ENCODE measurements at places on chromosomes 7 and 10.

GRCh38 chr7:130878785-130879184 is 144.8 kb upstream of the KLF14 start:
- DNase-seq = no peak

DNA sequence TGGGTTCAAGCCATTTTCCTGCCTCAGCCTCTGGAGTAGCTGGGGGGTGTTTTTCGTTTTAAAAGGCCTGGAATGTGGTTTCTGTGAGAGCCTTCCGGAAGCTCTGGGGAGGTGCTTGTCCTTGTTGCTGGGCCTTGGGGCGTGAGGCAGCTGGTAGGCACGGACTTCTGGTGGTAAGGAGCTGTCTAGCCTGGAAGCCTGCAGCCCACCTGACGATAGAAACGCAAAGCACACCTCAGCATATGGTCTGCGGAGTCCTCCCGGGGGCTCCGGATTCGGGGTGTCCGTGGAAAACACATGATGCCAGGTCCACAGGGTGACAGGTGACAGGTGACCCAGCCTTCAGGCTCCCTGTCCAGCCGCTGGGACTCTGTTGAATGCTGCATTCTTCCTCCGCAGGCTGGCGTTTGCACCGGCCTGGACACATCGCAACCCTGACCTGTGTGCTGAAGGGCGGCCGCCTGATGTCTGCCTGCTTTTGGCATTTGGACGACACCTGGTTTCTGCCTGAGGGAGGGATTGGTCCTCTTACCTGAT is 37.3 kb downstream of the INPP5A start:
- DNase-seq = no peak

GRCh38 chr7:24572393-24572996 is 757 bp upstream of the PALS2 start:
- peak; percentile 25 for DNase-seq

DNA sequence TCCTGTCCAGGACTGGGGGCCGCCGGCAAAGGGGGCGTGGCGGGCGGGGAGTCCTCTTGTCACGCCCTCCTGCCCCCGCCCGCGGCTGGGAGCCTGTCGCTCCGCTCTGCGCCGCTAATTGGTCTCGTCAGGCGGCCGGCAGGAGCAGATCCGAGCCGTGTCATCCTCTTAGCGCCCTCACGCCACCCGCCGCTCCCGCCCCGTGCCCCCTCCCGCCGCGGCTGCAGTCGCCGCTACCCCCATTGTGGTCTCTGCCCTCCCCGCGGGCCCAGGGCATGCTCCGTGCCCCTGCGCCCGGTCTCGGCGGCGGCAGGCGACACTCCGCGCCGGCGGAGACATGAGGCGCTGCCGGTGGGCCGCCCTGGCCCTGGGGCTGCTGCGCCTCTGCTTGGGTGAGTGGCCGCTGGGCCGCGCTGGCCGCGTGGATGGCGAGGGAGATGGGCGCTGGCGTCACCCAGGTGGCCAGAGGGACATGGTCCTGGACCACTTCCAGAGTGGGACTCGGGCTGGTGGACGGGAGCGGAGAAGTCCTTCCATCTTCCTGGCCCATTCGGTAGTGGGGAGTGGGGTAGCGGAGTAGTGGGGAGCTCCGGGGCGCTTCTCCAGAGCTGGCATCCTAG is at the start of gene CDHR1:
Gene CDHR1 (plus strand): TSS at position 114 of the 620 bp plus-strand sequence. CDS start 224 bp downstream, at position 338.
- DNase-seq = peak; percentile 64

- no peak for DNase-seq
Observed at GRCh38 chr10:110947061-110947595, 27.7 kb downstream of the SHOC2 start.

GRCh38 chr7:94676431-94676830 is 20.5 kb upstream of the SGCE start:
- no peak for DNase-seq

DNA sequence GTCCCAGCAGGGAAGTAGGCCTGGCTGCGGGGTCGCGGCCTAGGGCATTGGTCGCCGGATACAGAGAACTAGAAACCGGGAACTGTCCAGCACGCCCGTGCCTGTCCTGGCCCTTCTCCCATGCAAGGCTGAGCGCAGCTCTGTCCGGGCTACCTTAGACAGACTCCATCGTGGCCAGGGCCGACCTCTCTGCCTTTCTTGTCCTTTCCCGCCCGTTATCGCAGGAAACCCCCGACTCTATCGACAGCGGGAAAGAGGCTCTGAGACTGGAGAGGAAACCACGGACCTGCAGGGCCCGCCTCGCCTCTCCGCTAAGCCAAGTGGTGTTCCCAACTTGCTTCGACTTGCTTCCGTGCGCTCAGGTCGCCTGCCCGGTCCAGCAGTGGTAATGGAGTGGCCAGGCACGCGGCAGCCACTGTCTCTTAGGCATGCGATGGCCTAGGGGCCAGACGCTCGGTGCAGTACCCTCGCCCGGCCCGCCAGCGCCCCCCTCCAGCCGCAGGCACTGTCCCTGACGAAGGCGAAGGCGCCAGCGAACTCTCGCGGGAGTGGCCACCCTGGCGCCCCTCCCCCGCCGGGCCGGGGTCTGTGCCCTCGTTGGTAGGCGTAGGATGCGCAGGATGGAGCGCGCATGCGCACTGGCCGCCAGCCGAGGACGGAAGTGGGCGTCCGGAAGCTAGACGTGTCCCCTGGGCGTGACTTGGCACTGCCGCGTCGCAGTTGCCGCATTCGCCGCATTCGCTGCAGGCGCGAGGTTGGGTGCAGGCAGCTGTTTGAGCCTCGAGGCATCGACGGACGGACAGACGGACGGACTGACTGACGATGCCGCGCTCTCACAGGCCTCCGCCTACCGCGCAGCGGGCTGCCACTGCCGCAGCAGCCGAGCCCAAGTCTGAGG is 54.4 kb downstream of the MCMBP start:
- DNase-seq = peak; percentile 39

DNA sequence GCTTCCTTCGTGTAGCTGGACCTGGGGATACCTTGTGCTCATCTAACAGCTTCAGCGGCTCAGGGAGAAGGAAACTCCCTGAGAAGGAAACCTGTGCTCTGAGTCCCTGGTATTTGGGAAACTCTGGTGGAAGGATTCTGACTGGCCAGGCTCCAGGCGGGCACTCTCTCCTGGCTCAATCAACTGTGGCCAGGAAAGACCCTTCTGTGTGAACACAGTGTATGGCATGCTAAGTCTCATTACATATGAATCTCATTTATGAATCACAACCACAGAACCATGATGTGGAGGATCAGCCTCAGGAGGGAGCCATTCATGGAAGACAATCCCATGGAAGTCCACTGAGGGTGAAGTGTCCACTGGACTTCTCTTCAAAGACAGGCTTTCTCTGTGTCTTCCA is 20.9 kb downstream of the NPS start:
- no peak for DNase-seq

- no peak for DNase-seq
Observed at GRCh38 chr10:75919913-75920312, 488.5 kb downstream of the LRMDA start.

- DNase-seq = peak; percentile 77
Observed at GRCh38 chr10:122342293-122343134, 32.0 kb upstream of the PLEKHA1 start.

- DNase-seq = no peak
Observed at GRCh38 chr10:20962165-20962564, 65.1 kb upstream of the NEBL start.

- no peak for DNase-seq
Observed at GRCh38 chr10:17668435-17669184, 24.7 kb downstream of the STAM start.

DNA sequence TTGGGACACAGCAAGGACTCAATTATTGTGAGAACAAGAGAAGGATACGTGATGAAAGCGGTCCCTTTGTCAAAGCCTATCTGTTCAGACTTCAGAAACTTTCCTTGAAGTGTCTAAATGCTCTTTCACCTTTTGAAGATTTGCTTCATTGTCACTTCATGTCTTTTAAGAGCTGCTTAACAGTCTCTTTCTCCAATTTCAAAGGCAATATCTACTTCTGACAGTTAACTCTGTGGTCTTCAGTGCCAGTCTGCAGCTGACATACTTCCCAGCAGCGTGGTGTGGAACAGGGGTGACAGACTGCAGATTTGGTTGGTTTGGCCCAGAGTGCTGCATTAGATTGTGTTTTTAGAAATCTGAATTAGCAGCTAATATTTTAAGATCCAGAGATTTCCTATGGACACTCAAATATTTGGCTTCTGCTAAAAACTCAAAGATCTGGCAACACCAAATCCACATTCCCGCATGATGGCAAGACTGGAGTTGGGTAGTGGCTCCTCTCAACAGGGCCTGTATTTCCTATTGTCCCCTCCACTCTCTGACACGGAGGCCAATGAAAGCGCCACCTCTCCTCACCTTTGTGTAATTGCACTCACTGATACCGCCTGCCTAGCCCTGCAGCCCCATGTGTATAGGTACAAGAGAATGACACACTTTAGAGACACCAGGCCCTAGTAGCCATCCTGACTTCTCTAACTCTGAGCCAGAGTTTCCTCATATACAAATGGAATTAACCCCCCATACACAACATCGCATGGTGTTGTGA is 11.5 kb downstream of the SCRN1 start:
- no peak for DNase-seq

DNA sequence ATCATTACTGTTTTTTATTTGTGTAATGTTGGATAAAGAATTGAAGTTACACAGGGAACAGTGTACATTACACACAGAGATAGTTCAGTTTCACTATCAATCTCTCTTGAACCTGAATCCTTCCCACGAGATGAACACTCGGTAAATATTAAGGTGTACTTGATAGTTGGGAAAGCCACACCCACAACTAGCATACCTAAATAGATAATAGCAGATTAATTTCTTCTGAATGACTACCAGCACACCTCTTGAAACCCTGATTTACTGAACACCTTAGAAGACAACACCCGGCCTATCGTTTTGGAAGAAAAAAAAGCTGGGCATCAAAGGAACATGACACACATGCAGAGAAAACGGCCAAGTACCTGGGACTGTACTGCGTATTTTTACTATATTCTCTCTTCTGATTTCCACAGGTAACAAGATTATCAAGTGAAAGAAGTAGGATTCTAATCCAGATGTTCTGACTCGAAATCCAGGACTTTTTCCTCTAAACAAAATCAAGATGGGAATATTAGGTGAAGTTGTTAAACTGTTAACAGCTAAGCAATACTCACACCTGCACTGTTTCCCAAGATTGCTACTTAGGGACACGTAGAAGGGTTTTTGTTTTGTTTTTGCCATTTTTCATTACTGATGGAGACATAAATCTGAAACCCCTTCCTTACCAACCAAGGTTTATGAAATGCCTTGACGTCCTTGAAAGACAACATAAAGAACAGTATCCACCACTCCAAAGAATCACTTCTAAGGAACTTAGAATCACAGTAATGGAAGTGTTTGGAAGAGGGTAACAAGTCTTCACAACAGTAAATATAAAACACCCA is 1.0 kb downstream of the CCDC186 start:
- peak; percentile 16 for DNase-seq

DNA sequence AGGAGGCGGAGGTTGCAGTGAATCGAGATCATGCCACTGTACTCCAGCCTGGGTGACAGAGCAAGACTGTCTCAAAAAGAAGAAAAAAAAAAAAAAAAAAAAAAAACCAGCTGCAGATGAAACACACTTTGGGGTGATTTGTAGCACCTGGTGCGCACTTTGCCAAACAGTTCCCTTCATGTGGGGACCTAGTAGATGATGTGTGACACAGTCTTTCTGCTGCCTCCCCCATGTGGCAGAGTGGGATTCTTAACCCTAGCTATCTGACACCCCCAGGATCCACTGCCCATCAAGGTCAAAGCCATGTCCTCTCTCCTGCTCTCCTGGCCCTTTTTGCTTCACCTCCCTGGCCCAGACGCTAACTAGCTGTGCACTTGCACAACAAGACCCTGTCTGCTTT is 52.1 kb upstream of the PDZD8 start:
- DNase-seq = no peak

GRCh38 chr7:71135663-71136062 is 3.7 kb downstream of the GALNT17 start:
- DNase-seq = no peak

DNA sequence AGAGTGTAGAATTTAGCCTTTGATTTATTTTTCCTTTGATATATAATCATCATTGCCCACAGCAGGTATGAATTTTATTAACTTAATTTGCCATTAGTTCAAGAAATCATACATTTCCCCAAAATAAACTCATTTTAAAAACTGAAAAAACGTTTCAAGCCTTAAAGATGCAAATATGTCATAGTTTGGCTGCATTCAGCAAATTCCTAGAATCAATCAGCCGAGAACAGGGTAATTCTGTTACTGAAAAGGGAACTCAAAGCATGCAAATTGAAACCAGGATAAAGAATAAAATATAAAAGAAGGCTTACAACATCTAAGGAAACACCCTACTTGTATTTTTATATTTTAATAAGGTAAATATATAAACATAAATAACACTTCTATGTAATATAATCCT is 233.8 kb upstream of the PRKCQ start:
- DNase-seq = no peak

- no peak for DNase-seq
Observed at GRCh38 chr7:14902589-14903067, at the start of gene DGKB. TSS of gene DGKB (minus strand) at chr7:14902751.

DNA sequence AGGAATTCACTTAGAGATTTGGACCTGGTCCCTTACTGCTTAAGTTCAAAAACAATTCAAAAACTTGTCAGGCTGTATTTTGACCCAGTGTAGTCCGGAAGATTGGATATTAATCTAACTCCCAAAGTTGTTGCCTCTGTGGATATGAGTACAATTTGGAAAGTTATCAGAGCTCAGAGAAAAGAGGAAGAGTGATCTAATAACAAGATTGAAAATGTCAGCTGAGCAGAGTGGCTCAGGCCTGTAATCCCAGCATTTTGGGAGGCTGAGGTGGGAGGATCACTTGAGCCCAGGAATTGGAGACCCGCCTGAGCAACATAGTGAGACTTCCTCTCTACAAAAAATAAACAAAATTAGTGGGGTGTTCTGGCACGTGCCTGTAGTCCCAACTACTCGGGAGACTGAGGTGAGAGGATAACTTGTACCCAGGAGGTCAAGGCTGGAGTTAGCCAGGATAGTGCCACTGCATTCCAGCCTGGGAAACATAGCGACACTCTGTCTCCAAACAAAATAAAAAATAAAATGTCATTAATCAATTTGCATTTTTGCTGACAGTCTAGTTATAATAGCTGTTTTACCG is 3.2 kb upstream of the ASCC1 start:
- DNase-seq = no peak

GRCh38 chr10:78342827-78343653 is 309.4 kb downstream of the RPS24 start:
- no peak for DNase-seq

- no peak for DNase-seq
Observed at GRCh38 chr7:89687211-89687610, 467.1 kb upstream of the STEAP1 start.

Data from CD4-positive, alpha-beta T cell treated with Interleukin-10 for 1 hour (primary cell).